Activated CD4-positive, alpha-beta T cell treated with anti-CD3 and anti-CD28 coated beads for 36 hours (primary cell): ENCODE measurements at places on chromosomes 1 and 21. TPM values are rescaled to one million over a fixed set of nuclear protein-coding genes. Genes with fewer than 3 reads are reported as not detected.

PEAR1 gene
- not detected for total RNA-seq

NMNAT2 gene
- total RNA-seq = not detected

C4BPB gene
- 1.3 TPM for total RNA-seq

CSF3R gene
- 0.41 TPM for total RNA-seq

HCRTR1 gene
- total RNA-seq = not detected

BATF3 gene
- 129 TPM for total RNA-seq

UBL4B gene
- not detected for total RNA-seq

OR2T29 gene
- not detected for total RNA-seq

KRTAP19-1 gene
- not detected for total RNA-seq

CYP4A22 gene
- total RNA-seq = not detected

RASSF5 gene
- 223 TPM for total RNA-seq

S100A2 gene
- 3.3 TPM for total RNA-seq

AMY1B gene
- total RNA-seq = not detected

DMBX1 gene
- total RNA-seq = not detected

NCAM2 gene
- total RNA-seq = not detected

BRDT gene
- not detected for total RNA-seq
